Heart left ventricle (tissue), 16 donors: ENCODE measurements at places on chromosomes 3 and 15. TPM values are rescaled to one million over a fixed set of nuclear protein-coding genes. Genes with fewer than 3 reads are reported as not detected.
A peak's percentile ranks its signal among the peaks of the same experiment; 100 is the strongest.

The COL8A1 gene
- 26.0 TPM for total RNA-seq

The GOLGA8H gene
- 0.19 TPM for total RNA-seq

The MYL3 gene
- 6,841 TPM for total RNA-seq

The LMOD3 gene
- 116 TPM for total RNA-seq

The TRPM1 gene
- not detected for total RNA-seq

The TRIM69 gene
- total RNA-seq = 65.1 TPM

The C2CD4A gene
- not detected for total RNA-seq

The LNP1 gene
- total RNA-seq = 2.5 TPM

The CFAP100 gene
- not detected for total RNA-seq

The SAMMSON gene
- total RNA-seq = not detected

DNA sequence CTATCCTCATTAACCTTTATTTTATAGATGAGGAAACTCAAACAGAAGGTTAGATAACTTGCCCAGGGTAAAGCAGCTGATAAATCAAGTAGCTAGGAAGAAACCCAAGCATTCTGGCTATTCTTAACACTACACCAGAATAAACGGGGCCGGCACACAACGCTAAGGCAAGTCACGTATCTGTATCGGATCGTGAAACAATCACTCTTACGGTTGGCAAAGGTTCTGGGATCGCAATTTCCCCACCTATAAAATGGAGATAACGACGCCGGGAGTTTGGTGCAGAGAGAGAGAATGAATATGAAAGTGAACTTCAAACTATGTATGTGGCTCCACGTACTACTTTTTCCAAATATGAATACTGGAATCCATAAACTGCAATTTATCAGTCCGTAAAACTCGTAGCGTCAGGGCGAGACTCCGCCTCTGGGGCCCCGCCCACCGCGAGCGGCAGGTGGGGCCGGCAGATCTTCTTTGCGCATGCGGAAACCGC, 252 bp upstream of the ARMC8 start:
- DNase-seq = peak; percentile 94

- DNase-seq = no peak
Measured at GRCh38 chr3:11445883-11446282, 173.7 kb downstream of the ATG7 start.

DNA sequence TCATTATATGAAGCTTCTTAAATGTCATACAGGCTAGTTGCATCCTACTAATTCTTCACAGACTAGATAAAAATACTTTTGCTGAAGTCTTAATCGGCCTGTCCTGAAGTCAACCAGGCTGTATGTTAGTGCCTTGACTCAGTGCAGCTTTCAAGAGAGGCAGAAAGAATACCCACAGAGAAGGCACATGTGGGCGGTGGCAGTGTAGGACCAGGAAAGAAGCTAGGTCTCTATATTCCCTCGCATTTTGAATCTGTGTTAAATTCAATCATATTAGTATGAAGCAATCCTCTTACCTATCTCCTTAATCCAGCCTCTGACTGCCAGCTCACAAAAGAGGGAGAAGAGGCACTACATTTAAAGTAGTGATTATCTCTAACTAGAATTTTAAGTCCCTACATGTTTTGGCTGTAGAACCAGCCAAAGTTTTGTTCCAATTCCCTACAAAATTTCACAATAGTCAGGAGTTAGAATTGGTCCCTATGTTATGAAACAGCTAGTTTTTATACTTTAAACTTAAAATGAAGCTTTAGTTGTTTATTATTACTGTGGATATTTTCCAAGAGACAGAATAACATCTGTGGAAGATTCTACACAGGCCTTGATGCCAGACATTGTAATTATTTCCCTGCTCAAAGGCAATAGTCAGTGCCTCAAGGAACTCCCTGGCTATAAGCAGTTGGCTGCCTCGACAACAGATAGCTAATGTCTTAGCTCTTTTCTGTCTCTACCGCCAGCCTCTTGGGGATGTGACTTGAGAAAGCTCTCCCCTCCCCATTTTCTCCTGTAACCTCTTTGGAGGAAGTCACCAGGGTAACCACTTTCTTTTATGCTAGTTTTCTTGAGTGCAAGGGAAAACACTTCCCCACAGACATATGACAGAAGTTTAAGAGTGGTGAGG, 31.9 kb downstream of the CRTC3 start:
- no peak for DNase-seq

- no peak for DNase-seq
Measured at GRCh38 chr15:78167227-78167888, 18.2 kb downstream of the IDH3A start.

- DNase-seq = no peak
Measured at GRCh38 chr3:153165261-153165681, 3.2 kb downstream of the RAP2B start.

DNA sequence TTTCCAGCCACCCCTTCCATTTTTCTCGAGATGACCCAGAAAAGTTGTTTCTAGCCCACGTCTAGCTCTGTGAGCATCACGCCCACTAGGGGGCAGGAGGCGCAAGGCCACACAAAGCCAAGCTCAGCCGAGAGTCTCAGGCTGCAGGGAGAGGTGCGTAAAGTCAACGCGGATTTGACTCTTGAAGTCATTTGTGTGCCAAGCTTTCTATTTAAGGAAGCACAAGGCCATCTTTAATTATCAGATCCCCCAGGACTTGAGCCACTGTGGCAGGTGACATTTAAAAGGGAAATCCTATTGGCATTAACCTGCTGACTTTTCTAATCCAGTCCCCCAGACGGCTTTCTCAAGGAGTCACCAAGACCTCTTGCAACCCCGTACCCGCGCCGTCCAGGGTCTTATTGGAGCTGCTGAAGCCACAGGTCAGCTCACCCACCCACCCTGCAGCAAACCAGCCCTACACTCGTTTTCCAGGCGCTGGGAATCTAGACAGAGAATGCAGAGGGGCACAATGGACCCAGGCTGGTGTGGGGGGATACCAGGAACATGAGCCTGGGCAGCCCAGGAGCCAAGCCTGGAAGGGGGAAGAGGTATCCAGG, 62.1 kb downstream of the CAPN7 start:
- peak; percentile 86 for DNase-seq

DNA sequence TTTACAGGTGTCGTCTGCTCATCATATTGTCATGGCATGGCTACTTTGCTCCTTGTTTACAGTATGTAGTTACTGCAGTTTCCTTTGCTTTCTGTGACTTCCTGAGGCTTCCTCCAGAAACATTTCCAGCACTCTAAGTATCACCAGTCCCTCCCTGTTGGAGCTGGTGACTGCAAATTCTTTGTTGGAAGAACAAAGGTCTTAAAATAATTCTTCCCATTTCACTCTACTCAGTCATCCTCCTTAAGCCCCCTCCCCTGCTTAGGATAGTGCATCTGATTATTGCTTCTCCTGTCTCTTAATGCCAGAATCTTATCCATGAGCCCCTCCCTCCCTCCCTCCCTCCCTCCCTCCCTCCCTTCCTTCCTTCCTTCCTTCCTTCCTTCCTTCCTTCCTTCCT, 72.0 kb downstream of the C3orf38 start:
- no peak for DNase-seq

GRCh38 chr3:3170998-3171397, 8.5 kb downstream of the CRBN start:
- no peak for DNase-seq

DNA sequence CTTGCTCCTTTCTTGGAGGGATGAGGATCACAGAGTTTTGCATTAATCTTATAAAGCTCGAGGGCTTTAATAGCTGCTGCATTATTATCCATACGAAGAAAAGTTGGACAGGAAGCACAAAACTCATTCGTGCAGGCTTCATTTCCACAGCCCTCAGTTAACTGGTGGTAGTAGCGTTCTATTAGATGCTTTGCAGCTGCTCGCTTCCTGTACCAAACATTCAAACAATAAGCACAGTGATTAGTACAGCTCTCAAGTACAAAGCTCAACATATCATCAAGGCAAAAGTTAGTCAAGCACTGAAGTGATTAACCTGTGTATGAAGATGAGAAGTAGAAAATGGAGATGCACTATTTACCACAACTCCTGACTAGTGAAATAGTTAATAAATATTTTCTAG, 63.3 kb downstream of the UBE3A start:
- no peak for DNase-seq

DNA sequence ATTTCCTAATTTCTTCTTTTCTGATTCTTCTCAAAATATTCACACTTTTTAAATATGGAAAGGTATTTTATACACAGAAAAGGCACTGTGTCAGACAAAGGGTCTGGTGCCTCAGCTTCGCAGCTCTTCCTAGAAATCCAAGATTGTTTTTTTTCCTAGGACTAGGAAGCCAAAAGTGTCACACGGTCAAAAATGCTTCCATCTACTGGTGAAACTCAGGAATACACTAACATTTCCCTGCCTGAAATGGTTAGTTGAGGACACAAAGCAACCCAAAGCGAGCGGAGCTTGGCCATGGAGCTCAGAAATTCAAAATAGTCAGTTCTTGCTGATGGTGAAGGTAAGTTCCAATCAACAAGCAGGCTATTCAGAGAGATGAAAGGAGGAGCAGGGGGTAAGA, 426.5 kb upstream of the RASGRP1 start:
- no peak for DNase-seq

DNA sequence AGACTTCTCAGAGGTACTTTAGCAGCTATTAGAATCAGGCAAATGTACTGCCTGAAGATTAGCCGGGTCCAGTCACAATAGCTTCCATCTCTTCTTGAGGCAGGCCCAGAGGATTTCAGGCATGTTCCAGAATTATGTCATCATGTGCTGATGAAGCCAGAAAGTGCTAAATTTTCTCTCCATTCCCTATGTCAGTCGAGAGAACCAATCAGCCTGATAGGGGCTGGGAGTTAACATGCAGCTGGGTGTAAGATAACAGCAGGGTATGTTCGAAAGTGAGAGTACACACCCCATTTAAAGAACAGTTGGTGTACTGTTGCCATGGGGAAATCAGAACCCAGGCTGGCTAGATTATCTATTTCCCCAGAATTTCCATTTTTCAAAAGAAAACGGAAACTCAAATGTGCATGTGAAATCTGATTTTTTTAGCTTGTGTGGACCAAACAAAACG, 48.7 kb downstream of the MYH15 start:
- no peak for DNase-seq

DNA sequence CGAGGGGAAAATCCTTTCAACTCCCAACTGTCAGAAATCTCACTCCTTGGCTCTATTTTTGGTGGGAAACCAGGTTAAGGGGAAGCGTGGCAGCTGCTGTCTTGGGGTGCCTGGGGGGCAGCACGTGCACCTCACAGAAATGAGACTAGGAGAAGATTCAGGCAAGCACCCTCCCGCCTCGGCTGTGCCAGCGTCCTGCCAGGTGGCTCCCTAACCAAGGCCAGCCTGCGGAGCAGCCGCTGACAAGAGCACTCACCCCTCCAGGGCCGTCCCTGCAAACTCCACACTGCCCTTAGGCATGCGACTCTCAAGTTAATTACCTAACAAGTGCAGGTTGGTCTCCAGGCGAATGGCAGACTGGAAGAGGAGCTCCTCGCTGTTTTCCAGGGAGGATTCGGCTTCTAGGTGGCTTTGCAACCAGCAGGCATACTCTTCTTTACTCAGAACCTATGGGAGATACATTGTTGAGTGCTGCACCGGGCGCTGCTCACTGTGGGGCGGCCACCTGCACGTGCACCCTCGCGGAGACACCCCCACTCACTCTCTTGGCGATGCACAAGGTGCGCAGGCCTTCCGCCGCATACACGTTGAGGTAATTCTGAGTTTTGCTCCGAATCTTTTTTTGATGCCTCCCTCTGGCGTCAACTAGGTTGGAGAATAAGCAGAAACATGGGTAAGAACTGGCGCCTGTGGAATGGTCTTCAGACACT, 155.3 kb downstream of the ATP10A start:
- no peak for DNase-seq

GRCh38 chr3:13282358-13282985, 137.7 kb downstream of the NUP210 start:
- no peak for DNase-seq

- DNase-seq = no peak
Measured at GRCh38 chr15:77414789-77415442, 5.0 kb downstream of the PEAK1 start.

DNA sequence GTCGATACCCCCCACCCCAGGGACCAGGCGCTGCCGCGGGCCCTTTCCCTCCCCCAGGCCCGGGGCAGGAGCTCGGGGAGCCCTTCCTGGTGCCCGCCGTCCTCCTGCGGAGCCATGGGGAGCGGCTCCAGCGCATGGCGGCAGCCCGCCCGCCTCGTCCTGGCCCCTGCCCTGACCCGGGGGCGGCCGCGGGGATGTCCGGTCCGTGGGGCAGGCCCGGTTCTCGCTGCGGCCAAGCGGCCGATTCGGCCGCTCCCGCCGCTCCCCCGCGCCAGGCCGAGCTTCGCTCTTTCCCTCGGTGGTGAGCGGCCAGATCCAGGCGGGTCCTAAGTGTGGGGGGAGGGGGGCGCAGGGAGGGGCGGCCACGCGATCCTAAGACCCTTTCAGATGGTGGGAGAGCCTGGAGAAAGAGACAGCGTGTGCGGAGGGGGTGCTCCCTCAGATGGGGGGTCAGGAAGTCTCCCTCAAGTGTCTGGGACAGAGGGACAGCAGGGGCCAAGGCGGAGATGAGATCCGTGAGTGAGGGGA, 1.3 kb downstream of the NEIL1 start:
- DNase-seq = no peak

GRCh38 chr3:155391551-155391958, 98.1 kb upstream of the STRIT1 start:
- DNase-seq = peak; percentile 53

GRCh38 chr15:88400591-88401250, 66.5 kb downstream of the MRPL46 start:
- no peak for DNase-seq

DNA sequence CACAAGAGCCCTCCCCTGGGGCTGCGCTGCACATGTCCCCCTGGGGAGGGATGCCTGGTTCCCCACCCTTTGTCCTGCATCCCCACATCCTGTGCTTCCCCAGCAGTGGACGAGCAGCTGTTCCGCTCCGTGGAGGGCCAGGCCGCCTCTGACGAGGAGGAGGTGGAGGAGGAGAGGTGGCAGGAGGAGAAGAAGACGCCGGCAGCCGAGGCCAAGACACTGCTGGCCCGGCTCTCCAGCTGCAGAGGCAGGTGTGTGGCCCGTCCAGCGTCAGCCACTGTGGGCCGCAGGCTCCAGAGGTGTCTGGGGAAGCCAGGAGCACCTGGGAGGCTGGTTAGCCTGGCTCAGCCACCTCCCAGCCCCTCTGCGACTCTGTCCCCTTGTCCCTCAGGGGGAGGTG, 27.9 kb upstream of the GP9 start:
- no peak for DNase-seq
